Stimulated activated CD4-positive, alpha-beta T cell treated with anti-CD3 and anti-CD28 coated beads, Interleukin-1b, Interleukin-23, amount 100 ng/mL, for 1 hour (primary cell): ENCODE measurements at places on chromosomes 11 and 22.

GRCh38 chr11:75246006-75246670, 5.6 kb downstream of the TPBGL start:
- no peak for DNase-seq

- DNase-seq, result no peak
Measured at GRCh38 chr11:87072787-87073186, 35.1 kb downstream of the TMEM135 start.

GRCh38 chr11:17498058-17498457, 21.4 kb upstream of the ABCC8 start:
- DNase-seq, result no peak

DNA sequence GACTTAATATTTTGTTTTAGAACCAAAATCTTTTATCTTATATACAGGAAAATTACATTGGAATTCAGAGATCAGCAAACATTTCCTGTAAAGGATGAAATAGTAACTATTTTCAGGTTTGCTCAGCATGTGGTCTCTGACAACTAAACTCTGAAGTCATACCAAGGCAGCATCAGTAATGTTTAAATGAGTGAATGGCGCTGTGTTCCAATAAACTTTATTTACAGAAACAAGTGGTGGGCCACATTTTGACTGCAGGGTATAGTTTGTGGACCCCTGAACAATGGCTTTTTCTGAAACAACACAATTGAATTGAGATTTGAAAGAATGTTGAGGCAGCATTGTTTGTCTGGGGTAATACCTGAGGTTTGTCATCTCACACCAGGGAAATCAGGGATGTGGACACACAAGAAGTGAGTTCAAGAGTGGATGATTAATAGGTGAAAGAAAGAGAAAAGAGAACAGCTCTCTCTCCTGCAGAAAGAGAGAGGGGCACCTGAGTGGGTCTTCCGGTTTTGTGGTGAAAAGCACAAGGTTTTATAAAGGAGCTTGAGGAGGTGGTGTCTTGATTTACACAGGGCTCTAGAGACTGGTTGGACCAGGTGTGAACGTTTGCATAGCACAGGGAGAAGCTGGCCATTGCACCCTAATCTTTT, 113.5 kb upstream of the VPREB1 start:
- DNase-seq, result no peak

DNA sequence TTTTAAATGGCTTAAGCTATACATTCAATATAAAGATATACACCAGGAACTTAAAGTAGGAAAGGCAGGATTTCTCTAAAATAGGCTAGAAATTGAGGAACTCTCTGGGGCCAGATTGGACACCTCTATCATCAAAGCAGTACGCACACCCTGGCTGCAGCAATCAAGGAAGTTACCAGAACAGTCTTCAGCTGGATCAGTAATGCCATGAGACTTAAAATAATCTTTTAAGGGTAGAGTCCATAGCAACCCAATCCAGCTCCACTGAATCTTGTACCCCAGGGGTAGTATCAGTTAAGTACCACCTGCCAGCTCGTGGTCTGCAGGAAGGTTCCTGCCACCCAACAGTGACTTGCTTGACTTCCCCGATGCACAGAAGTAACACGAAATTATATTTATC, 3.0 kb downstream of the RDX start:
- no peak for DNase-seq
